ENCODE measurements at places on chromosomes 2 and 18.

- no peak for DNase-seq
Measured at GRCh38 chr2:46014911-46015654, 282.1 kb upstream of the EPAS1 start.

DNA sequence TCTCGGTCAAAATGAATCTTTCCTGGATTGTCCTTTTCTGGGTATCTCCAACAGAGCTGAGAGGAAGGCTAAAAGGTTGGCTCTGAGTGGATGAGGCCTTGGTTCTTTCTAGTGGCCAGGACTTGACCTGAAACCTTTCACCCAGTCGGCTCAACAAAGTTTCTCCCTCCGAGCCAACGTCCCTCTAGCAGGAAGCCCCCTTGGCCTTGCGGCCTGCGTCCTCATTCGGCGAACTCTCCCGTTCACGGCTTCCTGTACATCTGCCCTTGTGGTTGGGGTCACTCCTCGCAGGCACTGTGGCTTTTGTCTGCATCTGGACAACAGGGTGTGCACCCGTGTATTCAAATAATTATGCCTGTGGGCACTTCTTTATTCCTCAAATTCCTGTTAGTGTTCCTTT lies 9.4 kb upstream of the SIX3 start:
- no peak for DNase-seq

GRCh38 chr2:98572676-98573075 lies 35.6 kb downstream of the COA5 start:
- DNase-seq: no peak

DNA sequence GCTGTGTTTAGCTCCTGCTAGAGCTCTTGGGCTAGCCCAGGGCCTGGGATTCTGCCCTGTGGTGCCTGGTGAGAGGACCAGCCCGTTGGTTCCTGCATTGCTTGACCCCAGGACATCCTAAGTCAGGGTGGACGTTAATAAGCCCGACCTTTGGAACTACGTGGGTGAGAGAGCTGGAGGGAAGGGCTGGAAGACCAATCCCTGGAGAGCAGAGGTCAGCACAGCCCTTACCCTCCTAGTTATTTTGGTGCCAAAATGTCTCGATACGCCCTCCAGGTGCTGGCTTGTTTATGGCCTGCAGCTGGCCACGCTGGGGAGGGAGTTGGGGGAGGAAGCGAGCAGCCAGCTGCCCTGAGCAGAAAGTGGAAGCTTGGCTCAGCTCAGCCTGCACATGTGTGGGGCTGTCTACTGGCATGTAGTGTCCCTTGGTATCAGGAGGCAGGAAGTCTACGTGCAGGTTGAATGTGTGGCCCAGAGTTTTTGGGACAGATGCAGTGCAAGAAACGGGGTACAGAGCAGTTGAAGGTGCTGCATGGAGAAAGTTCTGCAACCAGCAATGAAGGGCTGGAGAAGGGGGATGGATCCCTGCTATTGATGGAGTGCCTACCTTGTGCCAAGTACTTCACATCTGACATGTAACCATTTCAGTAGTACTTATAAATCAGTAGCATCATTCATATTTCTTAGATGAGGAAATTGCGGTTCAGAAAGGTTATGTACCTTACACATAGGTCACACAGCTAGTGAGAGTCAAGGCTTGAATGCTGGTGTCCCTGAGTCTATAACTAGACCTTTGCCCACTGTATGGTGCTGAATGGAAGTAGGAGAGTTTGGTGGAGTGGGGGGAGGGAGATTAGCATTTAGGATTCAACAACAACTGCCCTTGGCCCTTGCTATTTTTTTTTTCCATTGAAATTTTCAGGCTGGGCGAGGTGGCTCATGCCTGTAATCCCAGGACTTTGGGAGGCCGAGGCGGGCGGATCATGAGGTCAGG lies 5.0 kb upstream of the DGKD start:
- DNase-seq: no peak

- DNase-seq: no peak
Measured at GRCh38 chr18:629269-630150, 27.9 kb upstream of the TYMS start.

GRCh38 chr18:62663731-62664336 lies 51.5 kb upstream of the PHLPP1 start:
- DNase-seq: no peak

GRCh38 chr2:69385443-69386151 lies 1.4 kb downstream of the GFPT1 start:
- no peak for DNase-seq

DNA sequence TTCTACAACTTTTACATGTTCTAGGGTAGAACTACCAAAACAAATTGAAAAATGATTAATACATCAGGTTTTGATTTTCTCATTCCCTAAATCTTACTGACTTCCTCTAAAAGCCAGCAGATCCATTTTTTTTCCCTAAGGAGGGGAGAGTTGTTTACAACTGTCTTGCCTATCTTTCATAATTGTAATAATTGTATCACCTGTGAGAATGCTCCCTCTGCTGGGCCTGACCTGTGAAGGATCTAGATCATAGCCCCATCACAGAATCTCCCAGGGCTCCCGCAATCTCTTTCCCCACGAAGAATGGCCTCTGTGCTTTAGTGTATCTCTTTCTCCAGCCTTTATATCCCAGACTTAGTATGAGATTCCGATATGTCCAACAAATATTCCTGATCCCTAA lies 9.1 kb downstream of the LOXL3 start:
- no peak for DNase-seq

DNA sequence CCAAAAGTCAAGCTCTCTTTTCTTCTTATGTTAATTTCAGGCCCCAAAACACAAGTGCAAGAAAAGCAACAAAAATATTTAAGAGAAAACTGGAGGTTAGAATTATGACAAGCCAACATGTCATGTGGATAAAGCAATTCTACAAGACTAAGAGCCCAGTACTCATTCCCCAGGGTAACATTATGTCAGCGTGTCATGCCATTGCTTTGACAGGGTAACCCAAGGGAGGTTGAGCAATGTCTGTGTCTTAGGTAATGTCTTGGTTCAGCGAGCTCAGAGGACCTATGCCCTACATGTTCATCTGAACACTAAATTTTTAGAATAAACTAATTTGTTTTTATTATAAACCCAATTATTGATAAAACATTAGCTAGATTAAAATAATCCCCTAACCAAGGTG lies 173.2 kb upstream of the ZNF804A start:
- no peak for DNase-seq

GRCh38 chr2:215773728-215774127 lies 239.6 kb downstream of the MREG start:
- no peak for DNase-seq

DNA sequence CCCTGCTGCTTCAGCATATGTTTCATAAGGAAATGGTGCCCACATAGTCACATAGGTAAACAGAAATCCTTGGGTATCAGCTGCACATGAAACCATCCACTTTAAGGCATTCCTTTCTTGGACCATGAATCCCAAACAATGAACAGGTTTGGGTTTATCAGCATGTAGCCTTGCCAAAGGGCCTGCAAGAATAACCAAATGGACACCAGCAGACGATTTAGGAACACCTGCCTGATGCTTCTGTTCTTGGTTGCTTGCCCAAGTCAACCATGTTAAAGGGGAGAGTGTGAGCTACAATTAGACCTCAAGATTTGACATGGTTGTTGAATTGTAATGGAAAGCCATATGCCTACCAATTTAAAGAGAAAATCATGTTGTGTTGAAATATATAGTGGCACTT lies 1342.7 kb upstream of the PIK3C3 start:
- DNase-seq: no peak

- no peak for DNase-seq
Measured at GRCh38 chr18:3706279-3707097, 256.5 kb downstream of the TGIF1 start.

- no peak for DNase-seq
Measured at GRCh38 chr2:138670734-138671133, 109.5 kb downstream of the NXPH2 start.

DNA sequence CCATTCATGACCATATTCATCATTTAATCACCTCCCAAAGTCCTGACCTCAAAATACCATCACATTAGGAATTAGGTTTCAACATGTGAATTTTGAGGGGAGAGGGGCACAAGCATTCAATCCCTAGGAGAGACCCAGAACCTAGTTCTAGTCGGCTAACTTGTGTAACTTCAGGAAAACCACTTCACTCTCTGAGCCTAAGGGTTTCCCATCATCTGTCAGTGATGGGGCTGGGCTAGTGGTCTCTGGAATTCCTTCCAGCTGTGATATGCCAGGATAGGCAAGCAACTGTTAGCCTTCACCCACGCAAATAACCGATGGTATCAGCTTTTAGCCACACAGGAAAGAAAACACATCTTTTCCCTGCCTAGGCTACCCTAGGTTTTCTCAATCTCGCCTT lies 52.5 kb upstream of the MEX3C start:
- DNase-seq: no peak

GRCh38 chr2:165877565-165878550 lies 75.7 kb downstream of the TTC21B start:
- DNase-seq: no peak

GRCh38 chr2:160491911-160492371 lies 1.7 kb downstream of the RBMS1 start:
- no peak for DNase-seq

- no peak for DNase-seq
Measured at GRCh38 chr2:152432206-152432653, 97.3 kb downstream of the FMNL2 start.

- DNase-seq: no peak
Measured at GRCh38 chr18:63022429-63023022, 297.0 kb downstream of the BCL2 start.

DNA sequence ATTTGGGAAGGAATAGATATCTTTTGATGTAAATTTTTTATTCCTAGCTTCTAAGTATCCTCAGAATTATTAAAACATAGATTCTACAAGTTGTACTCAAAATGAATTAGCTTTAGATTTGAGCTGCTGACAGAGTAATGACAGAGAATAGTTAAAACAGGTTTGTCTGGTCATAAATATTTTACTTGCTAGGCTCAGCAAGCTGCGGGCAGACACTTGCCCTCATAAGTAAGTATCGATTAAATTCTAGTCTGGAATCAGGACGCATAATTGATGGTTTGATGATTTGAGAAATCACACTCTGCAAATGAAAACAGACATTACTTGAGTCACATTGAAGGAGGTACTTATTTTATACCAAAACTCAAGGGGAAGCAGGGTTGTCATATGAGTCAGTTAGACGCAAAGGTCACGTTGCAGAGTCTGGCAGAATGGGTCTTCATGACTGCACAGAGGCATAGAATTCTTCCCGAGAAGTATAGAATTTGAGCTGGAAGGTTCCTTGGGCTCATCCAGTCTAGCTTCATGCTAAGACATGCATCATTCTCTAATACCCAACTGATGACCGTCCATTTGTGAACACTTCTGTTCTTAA lies 27.5 kb downstream of the ARL4C start:
- no peak for DNase-seq

- DNase-seq: no peak
Measured at GRCh38 chr2:128644718-128645256, 326.1 kb upstream of the HS6ST1 start.

DNA sequence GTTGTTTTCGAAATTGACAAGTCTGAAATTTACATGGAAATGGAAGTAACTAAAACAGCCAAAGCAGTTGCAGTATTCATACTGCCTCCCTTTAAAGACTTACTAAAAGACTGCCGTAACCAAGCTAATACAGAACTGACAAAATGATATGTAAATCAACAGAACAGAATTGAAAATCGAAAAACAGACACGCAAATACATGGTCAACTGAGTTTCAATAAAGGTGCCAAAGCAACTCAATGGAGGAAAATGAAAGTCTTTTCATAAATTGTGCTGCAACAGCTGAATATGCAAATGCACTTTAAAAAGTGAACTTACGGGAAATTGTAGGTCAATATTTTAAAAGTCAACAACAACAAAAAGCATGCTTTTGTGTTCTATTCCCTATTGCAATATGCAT lies 34.2 kb downstream of the TMEM131 start:
- no peak for DNase-seq

DNA sequence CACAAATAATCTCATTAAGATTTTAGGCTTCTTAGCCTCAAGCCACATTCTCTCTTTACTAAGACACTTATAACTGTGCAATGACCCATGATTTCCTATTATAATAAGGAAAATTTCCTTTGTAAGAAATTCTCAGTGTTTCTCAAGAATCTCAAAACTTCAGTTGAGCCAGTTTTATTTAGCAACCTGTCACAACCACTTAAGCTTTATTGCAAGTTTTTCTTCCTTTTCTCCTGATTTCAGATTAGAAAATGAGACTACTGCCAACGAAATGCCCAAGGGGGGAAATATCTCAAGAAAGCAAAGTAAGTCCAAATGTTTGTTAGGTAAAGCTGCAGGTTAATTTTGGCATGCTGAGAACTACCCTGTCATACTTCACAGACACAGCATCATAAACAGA lies 178.5 kb downstream of the THADA start:
- DNase-seq: no peak

GRCh38 chr2:38146275-38146906 lies 70.4 kb upstream of the CYP1B1 start:
- DNase-seq: no peak

DNA sequence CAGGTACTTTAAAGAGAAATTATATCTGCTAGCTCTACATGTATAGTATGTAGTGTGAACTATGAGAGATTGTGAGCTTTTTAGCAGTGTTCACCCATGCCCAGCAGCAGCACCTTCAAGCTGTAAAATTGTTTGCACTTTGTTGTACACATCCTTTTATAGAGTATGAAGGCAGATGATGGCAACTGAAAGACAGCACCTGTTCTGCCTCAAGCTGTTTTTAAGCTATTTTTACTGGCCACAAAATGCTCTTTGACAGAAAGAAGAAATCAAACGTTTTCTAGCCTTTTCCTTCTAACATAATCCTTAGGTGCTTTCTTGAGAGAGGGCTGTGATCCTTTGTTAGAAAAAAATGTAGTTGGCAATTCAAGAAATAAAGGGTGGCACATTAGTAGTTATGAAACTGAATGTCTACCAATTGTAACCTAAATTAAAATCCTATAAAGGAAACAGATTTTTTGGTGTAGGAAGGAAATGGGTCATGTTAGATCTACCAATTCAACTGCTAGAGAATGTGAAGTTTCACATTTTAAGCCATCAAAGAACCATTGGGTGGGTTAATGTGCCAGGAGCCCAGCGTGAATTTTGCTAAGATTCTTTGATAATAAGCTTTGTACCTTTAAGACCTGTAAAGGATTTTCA lies 59.5 kb downstream of the R3HDM1 start:
- DNase-seq: no peak

GRCh38 chr2:108301558-108301957 lies 12.9 kb downstream of the SULT1C2 start:
- no peak for DNase-seq

- DNase-seq: no peak
Measured at GRCh38 chr2:63054841-63055225, 4.2 kb downstream of the OTX1 start.

- DNase-seq: no peak
Measured at GRCh38 chr18:78006006-78006773, 756.5 kb downstream of the GALR1 start.

GRCh38 chr2:137940154-137940553 lies 24.1 kb upstream of the HNMT start:
- no peak for DNase-seq

DNA sequence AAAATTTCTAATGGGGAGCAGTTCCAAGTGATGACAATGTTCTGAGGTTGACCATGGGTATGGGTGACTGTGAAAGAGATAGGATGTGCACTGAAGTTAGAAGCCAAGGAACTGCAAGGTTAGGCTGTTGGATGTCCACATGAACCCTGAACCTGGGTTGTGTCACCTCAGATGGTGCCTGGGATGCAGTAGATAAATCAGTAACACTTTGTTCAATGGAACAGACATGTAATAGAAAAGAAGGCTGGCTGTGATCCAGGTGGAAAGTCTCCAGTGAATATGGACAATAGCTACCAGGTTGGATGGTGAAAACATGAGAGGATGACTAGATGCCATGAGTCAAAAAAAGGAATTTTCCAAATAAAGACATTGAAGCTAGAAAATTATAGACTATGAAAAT lies 131.4 kb downstream of the TRABD2A start:
- DNase-seq: no peak

GRCh38 chr18:55001394-55002024 lies 42.2 kb upstream of the CCDC68 start:
- DNase-seq: no peak
